ENCODE measurements at places on chromosomes 2 and 18.

- no peak for DNase-seq
Measured at GRCh38 chr2:68689553-68690537, 44.8 kb upstream of the ARHGAP25 start.

DNA sequence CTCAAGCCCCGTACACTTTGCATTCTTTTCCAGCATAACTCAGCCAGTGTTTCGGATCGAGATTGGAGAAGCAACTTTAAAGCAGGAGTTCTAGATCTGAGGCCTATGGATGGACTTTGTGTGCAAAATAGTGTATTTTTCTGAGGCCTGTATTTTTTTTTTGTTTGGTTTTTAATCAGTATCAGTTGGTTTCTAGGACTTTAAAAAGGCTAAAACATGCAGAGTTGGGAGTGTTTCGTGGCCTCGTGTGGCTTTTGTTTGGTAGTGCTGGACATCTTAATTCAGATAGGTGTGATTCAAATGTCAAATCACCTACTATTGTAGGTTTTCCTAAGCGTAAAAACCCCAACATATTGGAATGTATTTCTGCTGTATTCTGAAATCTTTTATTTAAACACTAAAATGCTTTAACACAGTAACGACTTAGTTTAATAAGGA is 282 bp upstream of the PUS10 start:
- no peak for DNase-seq

GRCh38 chr2:185373229-185373628 is 365.4 kb upstream of the FSIP2 start:
- no peak for DNase-seq

- DNase-seq, result no peak
Measured at GRCh38 chr2:231718799-231719198, 10.5 kb downstream of the PTMA start.

- DNase-seq, result no peak
Measured at GRCh38 chr2:112684415-112684775, 36.4 kb upstream of the NT5DC4 start.

GRCh38 chr2:65320042-65320725 is 92.6 kb downstream of the ACTR2 start:
- no peak for DNase-seq

DNA sequence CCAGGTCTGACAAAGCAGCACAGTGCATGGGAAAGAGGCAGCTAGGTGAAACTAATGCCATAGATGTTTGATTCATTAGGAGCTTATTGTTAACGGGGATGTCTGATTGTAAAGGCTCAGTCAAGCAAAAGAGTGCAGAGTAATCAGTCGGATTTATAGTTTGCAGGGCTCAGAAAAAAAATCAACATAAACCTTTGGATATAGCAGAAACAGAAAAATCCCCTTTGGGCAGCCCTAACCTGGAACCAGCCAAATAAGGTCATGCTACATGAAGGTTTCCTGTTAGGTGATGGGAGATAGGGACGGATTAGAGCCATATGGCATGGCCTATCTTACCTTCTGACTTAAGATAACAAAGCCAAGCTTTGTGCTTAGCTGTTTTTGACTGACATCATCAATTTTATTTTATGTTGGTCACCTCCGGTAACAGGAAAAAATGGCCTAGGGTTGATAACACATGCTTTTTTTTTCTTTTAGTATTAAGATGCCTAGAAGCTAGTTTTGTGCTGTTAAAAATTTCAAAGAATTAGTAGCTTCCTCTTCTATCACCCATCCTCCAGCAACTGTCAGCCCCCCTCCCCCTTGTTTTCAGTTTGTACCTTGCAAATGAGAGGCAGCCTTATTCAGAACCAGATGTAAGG is 60.7 kb upstream of the ZEB2 start:
- DNase-seq, result no peak

DNA sequence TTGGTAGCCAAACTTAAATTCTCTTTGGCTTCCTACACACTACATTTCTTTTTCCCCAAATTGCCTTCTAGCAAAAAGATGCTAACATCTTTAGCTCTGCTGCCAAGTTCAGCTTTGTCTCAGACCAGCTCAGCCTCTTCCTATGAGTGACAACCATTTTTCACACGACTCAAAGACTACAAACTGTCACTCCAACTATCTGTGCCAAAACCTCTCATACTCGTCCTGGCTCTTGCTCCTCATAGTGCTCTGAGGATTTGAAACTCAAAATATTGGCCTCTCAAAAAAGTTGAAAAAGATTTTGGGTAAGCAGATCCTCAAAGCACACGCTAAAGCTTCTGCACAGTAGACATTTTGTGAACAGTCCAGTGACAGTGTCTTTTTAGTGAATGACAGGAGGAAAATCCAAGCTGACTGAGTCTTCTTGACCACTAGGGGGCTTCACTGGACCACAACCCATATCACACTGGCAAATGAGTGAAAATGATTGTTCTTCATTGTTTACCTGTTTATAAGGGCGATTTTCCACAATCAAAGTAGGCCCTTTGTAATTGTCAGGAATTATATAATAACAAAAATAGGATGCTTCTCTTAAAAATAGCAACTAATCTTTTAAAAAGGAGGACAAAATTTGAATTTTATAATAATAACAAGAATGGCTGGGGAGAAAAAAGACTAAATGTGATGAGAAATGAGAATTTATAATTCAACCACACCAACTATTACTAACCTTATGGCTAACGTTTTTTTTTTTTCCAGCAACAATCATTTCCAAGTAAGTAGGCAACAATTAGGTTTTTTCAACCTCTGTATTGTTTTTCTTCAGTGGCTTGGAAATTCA is 85.5 kb upstream of the PGAP1 start:
- peak; percentile 34 for DNase-seq

- no peak for DNase-seq
Measured at GRCh38 chr18:598124-598589, 1.4 kb downstream of the CLUL1 start.

- no peak for DNase-seq
Measured at GRCh38 chr18:74083557-74083952, 64.1 kb downstream of the FBXO15 start.

- DNase-seq, result peak; percentile 20
Measured at GRCh38 chr2:234863043-234863934, 88.5 kb upstream of the SH3BP4 start.

- DNase-seq, result no peak
Measured at GRCh38 chr2:102764083-102764482, 2.3 kb downstream of the TMEM182 start.

DNA sequence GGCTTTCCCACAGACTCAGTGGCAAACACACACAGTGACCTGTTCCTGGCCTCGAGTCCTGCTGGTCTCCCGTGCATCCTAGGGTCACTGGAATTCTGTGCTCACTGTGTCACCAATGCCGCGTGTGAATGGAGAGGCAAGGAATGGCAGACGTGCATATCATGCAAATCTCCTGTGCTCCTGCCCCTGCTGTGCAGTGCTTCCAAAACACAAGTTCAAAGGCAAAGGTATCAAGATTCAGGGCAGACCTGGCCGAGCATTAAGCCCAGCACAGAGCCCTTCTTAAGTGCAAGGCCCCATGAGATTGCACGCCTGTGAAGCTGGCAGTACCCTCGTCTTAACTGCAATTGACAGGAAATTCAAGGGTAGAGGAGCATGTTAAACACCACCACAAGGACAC is 129.1 kb downstream of the NDUFA10 start:
- DNase-seq, result no peak

- DNase-seq, result no peak
Measured at GRCh38 chr2:33644215-33644614, 45.1 kb upstream of the FAM98A start.

DNA sequence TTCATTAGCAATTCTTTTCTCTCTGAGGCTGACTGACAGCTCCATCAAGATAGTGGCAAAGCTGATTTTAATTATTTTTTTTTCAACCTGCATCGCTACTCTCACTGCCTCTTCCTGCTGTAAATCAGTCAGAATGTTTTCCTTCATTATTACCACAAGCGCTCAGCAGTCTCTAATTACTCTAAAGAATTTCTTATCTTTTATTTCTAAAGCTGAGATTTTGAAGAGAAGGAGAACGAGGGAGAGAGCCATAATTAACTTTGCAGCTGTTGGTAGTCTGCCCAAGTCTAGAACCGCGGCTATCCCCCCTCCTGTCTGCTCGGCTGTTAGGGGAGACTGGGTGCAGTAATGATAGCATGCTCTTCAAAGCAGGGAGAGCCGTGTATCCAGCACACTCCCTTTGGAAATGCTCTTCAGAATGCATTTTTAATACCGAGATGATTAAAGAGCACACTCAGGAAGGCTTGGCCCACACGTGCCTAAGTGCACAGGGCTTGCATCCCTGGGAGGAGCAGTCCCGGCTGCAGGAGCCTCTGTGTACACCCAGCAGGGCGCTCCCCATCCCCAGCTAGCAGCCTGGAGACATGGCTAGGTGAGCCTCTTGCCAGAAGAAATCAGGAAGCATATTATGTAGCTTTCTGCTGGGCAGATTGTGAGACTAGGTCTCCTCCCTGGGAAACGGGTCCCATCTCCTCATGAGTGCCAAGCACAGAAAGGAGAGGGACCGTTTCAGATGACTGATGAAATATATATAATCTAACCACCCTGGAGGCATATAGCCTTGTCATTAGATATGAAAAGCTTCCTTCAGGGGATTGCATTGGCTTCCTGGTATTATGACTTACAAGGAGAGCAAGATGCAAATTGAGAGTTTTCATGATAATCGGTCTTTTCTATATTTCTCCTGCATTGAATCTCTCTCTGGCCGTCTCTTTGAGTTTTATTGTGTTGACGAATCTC is 555.2 kb downstream of the CMPK2 start:
- no peak for DNase-seq

- DNase-seq, result no peak
Measured at GRCh38 chr2:239676716-239677452, 276.1 kb upstream of the HDAC4 start.

DNA sequence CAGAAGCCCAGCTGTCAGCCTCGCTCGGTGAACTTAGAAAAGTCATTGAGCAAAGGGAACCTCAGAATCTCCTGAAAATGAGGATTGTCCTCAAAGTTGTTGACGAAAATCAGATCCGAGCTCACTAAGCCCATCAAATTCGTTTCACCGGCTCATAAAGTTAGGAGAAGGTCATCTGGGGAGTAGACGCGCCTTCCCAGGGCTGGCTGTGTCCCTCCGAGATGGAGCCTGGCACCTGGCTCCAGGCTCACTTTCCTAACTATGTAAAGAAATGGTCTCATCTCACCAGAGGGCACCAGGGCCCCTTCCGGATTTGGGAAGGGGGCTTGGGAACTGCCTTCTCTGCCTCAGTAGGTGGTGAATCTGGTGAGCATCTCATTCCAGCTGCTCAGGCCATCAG is 145.5 kb downstream of the PXDN start:
- DNase-seq, result no peak

GRCh38 chr2:118604371-118604770 is 243.1 kb downstream of the EN1 start:
- no peak for DNase-seq

DNA sequence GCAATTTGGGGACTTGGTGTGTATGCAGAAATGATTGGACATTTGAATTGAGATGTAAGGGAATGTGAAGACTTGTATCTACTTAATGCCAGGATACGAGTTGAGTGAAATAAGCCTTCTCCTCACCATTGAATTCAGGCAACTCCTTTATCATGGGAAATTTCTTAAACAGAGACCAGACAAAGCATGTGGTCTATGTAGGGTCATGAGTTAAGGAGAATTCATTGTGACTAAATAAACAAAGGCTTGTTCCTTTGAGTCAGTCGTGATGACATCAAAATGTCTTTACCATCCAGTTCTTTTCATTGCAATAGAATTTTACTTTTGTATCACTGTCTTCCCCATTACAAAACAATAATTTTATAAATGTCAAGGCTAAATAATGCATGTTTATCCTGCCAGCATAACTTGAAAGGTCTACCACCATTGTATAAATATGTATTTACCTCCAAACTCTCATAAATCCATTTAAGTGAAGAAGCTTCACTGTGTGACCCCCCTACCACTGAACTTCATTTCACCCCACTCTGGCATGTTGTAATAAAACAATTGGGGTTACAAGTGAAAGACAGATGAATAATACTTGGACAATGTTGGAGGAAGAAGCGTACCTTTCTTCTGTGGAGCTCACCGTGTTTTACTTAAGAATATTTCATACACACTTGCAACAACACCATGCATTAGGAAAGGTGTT is 149.4 kb downstream of the EPHA4 start:
- DNase-seq, result no peak

DNA sequence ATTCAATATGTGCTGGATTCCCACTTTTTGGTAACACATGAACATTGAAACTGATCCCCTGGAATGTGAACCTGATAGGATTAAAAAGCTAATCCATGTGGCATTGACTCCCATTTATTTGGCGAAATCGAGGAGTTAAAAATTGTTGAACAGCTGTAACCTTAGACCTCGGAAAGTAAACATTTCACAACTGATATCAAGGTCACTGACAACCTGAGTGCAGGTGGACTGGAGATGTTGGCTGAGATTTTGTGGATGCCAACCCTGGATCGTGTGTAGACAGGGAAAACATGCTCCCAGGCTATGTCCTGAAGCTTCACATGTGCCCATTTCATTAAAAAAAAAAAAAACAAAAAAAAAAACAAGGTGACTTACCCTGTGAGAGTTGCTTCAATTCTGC is 204.8 kb downstream of the SETBP1 start:
- DNase-seq, result no peak

- DNase-seq, result no peak
Measured at GRCh38 chr18:26495287-26495686, 53.1 kb downstream of the KCTD1 start.

DNA sequence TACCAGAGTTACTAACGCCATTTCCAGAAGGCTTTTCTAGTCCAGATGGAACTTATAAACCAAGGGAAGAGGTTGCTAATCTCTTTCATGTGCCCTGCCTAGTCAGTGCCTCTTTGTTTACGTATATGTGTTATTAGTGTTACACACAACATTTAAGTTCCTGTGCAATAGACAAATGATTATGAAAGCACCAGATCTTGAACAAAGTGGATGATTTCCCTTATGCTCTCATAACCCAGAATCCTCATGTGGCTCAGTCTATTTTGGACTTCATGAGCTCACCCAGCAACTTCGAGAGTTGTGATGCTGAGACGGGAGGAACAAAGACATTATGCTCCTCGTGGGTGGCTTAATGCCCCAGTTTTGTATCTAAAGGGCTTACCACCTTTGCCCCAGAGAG is 214.4 kb upstream of the SP5 start:
- no peak for DNase-seq

All from substantia nigra (tissue), 51 donors.